ENCODE measurements at places on chromosomes 5 and 9. TPM values are rescaled to one million over a fixed set of nuclear protein-coding genes. Genes with fewer than 3 reads are reported as not detected.

- no peak for DNase-seq
These were observed 8.7 kb upstream of the CORO2A start for GRCh38 chr9:98201102-98201501.

- no peak for DNase-seq
These were observed 9.6 kb downstream of the SLCO4C1 start for GRCh38 chr5:102286476-102286875.

DNA sequence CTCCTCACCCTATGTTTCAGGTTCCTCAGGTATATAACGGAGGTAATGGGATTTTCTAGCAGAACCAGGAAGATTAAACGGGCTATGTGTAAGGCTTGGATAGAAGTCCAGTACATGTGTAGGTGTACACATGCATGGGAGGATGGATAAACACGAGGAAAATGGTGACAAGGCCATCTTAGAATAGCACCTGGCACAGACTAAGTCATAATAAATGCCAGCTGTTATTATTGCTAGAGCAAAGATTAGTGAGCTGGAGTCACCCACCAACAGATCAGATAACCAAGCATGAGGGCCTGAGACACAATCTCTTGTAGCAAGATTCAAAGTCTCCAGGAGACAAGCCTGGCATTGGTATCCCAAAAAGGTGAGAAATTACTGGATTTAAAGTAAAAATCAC lies 21.1 kb downstream of the SPOCK1 start:
- DNase-seq, result no peak

GRCh38 chr9:88177371-88177770 lies 39.1 kb upstream of the SPATA31C2 start:
- DNase-seq, result no peak

DNA sequence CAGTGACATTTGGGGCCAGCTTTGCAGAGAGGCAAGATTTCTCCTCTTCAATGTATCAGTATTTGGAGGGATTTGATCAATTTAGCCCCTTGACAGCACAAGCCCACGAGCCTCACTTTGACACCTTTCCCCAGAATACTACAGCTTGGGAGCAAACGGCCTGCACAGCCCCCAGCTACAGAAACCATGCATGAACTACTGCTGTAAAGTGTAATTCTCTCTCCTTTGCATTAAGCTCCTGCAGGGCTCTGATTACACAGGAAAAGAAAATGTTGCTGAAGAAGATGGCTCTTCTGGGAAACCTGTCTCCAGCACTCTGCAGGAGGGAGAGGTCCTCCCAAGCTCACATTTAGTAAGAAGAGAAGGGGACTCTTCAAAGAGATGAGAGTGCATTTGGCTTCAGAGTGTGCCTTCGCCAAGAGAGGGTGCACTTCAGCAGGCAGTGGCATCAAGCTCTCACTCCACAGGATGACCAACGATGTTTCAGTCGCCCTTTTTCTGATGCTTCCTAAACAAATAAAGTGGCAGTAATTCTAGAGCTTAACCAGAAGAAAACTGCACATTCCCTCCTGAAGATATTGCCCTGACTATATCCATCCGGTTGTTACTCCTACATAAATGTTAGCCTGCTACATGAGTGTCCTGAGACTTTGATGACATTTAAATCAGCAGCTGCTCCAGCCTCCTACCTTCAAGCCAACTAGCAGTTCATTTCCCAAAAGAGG lies 272.2 kb downstream of the AUH start:
- DNase-seq, result peak; percentile 48

DNA sequence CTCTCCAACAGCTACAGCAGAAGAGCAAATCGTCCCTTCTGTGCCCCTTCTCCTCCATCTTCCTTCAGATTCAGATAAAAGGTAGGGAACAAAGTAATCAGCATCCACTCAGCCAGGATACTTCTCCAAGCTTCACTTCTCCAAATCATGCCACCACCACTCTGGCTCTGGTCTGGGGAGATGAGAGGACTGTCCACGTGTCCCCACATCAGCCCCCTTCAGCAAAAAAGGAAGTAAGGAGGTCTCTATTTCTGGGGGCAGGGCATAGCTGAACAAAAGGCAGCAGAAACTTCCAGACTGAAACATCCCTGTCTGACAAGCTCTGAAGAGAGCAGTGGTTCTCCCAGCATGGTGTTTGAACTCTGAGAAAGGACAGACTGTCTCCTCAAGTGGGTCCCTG lies 116.9 kb downstream of the C5orf15 start:
- no peak for DNase-seq

- no peak for DNase-seq
These were observed 13.8 kb downstream of the RALGDS start for GRCh38 chr9:133107245-133107722.

The SCGB3A2 gene
- 5.8 TPM for total RNA-seq

DNA sequence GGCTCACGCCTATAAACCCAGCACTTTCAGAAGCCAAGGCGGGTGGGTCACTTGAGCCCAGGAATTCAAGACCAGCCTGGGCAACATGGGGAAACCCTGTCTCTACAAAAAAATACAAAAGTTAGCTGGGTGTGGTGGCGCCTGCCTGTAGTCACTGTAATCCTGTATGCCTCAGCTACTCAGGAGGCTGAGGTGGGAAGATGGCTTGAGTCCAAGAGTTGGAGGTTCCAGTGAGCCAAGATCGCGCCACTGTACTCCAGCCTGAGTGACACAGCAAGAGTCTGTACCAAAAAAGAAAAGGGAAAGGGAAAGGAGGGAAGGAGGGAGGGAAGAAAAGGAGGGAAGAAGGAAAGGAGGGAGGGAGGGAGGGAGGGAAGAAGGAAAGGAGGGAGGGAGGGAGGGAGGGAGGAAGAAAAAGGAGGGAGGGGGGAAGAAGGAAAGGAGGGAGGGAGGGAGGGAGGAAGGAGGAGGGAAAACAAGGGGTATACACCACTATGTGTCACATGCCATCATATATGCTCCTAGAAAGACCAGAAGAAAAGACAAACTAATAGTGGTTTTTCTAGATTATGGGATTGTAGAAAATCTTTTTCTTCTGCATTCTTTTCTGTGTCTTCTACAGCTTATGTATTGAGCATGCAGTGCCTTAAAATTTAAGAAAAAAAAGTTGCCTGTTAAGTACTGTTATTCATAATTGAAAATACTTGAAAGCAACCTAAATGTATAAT lies 240.1 kb downstream of the DENND1A start:
- DNase-seq, result peak; percentile 17

The DOLK gene
- 9.5 TPM for total RNA-seq

The ZNF474 gene
- total RNA-seq, result 1.0 TPM

GRCh38 chr9:134636149-134636507 lies 5.5 kb upstream of the COL5A1 start:
- no peak for DNase-seq

- DNase-seq, result no peak
These were observed 27.8 kb upstream of the ALDOB start for GRCh38 chr9:101463397-101463796.

DNA sequence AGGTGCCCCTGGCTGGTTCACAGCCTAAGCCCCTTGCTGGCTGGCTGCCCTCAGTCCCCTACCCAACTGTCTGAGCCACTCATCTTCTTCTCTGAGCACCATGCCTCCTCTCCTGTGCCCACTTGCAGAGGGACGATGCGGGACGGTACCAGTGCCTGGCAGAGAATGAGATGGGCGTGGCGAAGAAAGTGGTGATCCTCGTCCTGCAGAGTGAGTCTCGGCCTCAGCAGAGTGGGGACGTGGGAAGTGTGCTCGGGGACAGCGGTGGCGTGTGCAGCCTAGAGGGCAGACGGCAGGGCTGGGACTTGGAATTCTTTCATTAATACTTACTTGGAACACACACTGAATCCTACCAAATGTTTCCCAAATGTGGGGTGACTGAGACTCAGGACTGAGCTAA lies 34.3 kb upstream of the ASS1 start:
- DNase-seq, result no peak

The GABRP gene
- 7.2 TPM for total RNA-seq

DNA sequence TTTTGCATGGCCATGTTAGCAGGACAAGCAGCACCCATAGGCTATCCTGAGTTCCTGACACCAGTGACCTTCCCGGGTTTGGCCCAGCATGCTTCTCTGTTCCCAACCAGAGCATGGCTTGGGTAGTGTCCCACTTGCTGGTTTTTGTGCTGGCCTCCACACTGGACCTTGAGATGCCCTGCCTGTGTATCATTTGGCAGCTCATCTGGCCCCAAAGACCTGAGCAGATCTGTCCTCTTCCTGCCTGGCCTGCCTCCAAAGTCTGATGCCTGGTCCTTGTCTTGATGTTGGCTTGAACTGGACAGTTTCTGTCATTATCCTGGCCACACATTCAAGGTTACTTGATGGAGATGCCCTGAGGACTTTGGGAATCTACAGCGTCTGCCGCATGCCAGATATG lies 590.7 kb upstream of the KLF4 start:
- no peak for DNase-seq

The YIPF5 gene
- total RNA-seq, result 59.2 TPM

DNA sequence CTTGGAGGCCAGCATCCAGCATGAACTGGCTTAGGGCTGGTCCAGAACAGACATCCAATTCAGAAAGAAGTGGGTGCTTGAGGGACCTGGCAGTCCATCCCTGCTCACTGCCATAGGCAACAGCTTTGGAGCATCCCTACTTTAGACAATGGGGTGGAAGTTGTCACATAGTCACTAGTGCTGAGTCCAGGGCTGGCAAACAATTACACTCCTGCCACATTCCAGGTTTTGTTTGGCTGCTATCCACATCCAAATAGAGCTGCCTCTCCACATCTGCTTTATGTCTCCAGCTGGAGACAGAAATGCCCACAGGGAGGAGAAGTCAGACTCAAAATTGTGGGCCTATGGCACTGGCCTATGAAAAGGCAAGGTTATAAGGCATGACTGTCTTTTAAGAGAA lies 7.0 kb downstream of the FSTL4 start:
- no peak for DNase-seq

GRCh38 chr5:44862808-44863207 lies 54.1 kb downstream of the MRPS30 start:
- peak; percentile 2 for DNase-seq

The PCDHGA10 gene
- 6.1 TPM for total RNA-seq

The LCN9 gene
- total RNA-seq, result not detected

DNA sequence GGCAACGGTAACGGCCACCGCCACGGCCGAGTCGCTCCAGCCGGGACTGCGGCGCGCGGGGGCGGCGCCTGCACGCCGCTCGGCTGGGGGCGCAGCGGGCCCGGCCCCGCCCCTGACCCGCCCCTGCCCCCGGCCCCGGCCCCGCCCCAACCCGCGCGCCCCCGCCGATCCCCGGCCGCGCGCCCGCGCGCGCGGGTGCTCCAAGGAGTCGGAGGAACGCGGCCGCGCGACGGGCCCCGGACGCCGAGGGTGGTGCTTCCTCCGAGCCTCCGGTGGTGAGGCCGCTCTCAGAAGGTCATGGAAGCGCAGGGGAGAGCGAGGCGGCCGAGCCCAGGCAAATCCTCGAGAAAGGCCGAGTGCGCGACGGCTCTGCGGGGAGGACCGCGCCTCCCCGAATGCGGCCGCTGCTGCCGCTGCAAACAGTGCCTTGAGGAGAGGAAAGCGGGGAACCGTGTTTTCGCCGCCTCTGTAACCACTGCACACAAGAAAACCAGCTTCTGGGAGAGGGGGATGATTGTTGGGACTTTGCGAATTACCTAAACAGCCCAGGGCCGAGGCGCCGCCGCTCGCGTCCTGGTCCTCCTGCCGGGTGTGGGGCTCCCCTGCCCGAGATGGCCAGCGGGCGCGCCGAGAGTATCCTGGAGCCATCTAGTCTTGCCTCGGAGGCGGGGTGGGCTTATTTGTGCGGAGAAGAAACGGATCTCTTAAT lies at the start of gene LIFR:
Gene LIFR, minus strand, starts transcription at position 48 of the 709 bp plus-strand sequence. CDS start 25,999 bp downstream, outside the sequence.
- DNase-seq, result peak; percentile 90

DNA sequence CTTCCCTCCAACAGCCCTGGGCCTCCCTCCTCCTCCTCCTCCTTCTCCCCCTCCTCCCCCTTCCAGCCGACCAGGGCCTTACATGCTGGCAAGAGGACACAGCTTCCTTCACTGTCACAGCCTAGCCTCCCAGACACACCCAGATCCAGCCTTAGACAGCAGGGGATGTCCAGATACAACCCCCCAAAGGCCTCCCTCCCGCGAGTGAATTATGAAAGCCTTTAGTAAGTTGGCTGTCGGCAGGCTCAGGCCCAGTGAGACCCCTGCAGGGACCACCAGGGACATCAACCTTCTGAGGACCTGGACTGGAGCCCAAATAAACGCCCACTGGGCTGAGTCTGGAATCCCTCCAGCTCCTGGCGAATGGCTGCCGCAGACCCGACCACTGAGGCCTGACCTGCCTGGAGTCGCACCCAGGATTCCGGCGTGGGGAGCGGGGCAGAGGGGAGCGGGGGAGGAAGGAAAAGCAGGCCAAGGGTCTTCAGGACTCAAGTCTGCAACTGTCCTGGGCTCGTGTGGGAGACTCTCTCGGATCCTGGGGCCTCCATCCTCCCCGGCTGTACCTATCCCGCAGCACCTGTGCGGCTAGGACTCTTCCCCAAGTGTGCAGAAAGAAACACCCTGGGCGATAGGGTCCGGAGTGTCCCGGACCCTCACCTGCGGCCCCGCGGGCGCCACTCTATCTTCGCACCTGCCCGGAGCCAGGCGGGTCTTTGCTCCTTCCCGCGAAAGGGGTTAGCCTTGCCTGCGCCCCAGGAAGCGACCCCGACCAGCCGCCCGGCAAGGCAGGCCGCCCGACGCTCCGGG lies 705 bp downstream of the SEPTIN8 start:
- peak; percentile 63 for DNase-seq

GRCh38 chr9:113370806-113371325 lies 5.9 kb downstream of the HDHD3 start:
- no peak for DNase-seq

The PCDH1 gene
- 24.0 TPM for total RNA-seq

GRCh38 chr5:142847898-142848790 lies 78.0 kb downstream of the ARHGAP26 start:
- no peak for DNase-seq

- DNase-seq, result no peak
These were observed 74.7 kb downstream of the VAV2 start for GRCh38 chr9:133917375-133917774.

The UBLCP1 gene
- total RNA-seq, result 9.8 TPM

DNA sequence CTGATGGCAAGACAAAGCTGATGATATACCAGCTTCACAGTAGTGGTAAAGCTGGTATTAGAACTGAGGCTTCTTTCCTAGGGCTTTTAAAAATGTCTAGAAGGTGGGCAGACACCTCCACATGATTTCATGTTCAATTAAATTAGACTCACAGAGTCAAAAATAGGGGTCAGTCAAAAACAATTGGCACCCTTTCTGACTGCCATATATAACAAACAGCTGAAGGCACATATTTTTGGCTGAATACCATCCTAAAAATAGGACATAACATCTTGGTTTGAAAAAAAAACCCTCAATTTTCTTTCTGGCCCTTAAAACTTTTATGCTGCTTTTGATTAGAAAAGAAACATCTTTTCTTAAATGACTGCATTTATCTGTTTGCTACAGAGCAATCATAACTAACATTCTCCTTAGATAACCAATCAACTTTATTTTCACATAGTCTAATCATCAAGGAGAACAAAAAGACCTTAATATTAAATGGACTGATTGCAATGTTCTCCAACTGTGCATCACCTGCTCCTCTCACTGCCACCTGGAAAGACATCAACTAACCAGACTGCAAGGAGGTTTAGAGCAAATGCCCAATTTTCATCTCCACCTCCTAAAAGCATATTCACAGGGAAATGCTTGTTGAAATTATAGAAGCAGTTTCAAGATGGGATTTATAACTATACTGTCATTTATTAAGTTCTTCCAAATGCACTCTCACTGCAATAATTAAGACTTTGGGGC lies 3.2 kb downstream of the SGTB start:
- no peak for DNase-seq

The KIF12 gene
- 0.31 TPM for total RNA-seq

The GPX3 gene
- 160 TPM for total RNA-seq

GRCh38 chr9:127971357-127972235 lies 9.2 kb downstream of the EEIG1 start:
- DNase-seq, result peak; percentile 72

- DNase-seq, result no peak
These were observed 48.6 kb downstream of the FAM240B start for GRCh38 chr9:38671372-38671731.

All from tongue (tissue), 3 donors.